ENCODE measurements at places on chromosomes 2 and 18.
A peak's percentile ranks its signal among the peaks of the same experiment; 100 is the strongest.

DNA sequence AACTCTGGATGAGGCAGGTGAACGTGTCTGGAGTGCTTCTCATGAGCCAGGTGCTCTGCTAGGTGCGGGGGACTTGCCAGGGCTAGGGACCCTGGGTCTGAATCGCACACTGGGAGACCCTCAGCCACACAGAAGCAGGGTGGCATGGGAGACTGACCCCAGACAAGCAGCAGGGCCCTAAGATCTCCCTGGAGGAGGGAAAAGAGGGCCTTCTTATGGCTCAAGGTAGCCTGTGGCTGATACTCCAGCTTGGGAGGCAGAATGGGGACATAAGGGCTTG lies 12.8 kb upstream of the CIB4 start:
- no peak for DNase-seq

GRCh38 chr2:143259368-143259958 lies 130.2 kb downstream of the ARHGAP15 start:
- DNase-seq, result peak; percentile 47

GRCh38 chr2:189153619-189154018 lies 25.9 kb downstream of the COL5A2 start:
- no peak for DNase-seq

DNA sequence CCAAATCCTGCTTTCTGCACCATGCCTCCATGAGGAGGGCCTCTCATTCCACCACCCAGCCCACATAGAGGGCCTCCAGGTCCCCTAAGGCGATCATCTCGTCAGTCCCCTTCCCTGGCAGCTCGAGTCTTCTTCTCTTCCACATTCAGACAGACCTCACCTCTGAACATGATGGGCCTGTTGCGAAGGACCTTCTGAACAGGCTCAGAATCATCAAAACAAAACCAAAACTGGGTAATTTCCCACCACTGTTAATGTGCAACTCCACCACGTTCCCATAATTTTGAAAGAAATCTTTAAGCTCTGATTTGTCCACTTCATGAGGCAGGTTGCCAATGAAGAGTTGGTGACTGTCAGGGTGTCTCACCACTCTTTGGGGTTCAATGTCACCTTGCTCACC lies 20.4 kb downstream of the ZRANB3 start:
- DNase-seq, result no peak

GRCh38 chr2:50751311-50752031 lies 280.5 kb downstream of the NRXN1 start:
- no peak for DNase-seq

GRCh38 chr2:114346658-114347057 lies 95.8 kb upstream of the DPP10 start:
- no peak for DNase-seq

DNA sequence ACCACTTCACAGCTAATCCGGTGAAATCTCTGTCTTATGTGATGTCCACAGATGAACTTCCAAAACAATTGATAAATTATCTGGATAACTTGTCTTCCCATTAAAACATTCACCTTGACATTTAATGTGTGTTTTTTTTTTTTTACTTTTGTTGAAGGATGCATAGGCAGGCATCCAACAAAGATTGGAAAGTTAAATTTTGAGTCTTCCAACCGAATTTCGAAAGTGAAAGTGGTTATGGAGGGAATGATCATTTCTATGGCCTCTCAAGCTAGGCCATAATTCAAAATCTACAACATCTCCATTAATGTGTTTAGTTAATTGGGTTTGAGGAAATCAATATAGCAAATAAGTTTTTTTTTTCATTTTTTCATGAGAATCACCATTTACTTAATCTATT lies 1495.5 kb upstream of the ACVR2A start:
- no peak for DNase-seq

GRCh38 chr2:29448096-29448688 lies 333.0 kb downstream of the CLIP4 start:
- no peak for DNase-seq

GRCh38 chr18:29840089-29840488 lies 1202.5 kb downstream of the DSC3 start:
- DNase-seq, result no peak
